ENCODE measurements at places on chromosomes 7 and 10. TPM values are rescaled to one million over a fixed set of nuclear protein-coding genes. Genes with fewer than 3 reads are reported as not detected.
A peak's percentile ranks its signal among the peaks of the same experiment; 100 is the strongest.

DNA sequence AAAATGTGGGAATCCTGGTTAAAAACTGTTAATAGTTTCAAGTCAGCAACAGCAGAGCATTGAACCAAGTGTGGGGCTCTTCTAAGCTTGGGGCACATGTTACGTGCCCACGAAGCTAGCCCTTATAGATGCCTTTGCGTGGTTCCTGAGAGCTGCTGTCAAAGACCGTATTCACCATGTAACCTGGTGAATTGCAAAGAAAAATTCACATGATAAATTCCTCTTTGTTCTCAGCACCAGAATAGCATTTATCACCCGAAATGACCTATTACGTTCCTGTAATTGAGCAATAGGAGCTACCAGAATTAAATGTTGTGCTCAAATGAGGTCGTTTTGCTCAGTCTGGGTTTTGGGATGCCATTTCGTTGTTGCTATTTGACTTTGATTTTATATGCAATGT, 202.6 kb upstream of the PRPS1L1 start:
- DNase-seq = no peak

GRCh38 chr7:158809596-158809995, 19.7 kb downstream of the ESYT2 start:
- no peak for DNase-seq

RBM28 gene
- total RNA-seq = 24.2 TPM

DNA sequence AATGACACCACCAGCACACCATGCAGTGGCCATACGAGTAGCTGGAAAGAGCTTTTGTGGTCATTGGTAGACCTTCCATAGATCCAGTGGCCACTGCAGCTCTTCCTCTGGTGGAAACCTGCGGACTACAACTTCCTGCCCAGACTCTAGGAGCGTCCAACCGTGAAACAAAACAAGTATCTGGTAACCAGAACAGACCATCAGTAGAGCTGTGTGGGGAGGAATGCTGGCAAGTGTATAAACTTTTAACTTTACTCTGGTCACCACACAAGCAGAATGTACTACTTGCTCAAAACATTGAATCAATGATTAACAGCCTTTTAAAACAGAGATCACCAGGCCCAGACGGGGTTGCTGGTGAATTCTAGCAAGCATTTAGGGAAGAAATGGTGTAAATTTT, 154.7 kb upstream of the DGKB start:
- DNase-seq = no peak

DNA sequence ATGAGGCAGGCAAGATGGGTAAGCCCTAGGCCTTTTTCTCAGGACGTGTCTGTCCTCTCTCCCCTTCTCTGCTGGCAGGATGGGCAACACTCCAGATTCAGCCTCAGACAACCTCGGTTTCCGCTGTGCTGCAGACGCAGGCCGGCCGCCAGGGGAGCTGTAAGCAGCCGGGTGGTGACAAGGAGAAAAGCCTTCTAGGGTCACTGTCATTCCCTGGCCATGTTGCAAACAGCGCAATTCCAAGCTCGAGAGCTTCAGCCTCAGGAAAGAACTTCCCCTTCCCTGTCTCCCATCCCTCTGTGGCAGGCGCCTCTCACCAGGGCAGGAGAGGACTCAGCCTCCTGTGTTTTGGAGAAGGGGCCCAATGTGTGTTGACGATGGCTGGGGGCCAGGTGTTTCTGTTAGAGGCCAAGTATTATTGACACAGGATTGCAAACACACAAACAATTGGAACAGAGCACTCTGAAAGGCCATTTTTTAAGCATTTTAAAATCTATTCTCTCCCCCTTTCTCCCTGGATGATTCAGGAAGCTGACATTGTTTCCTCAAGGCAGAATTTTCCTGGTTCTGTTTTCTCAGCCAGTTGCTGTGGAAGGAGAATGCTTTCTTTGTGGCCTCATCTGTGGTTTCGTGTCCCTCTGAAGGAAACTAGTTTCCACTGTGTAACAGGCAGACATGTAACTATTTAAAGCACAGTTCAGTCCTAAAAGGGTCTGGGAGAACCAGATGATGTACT, 13.1 kb downstream of the PHKG1 start:
- peak; percentile 73 for DNase-seq

GRCh38 chr7:135088566-135088965, 59.3 kb upstream of the TMEM140 start:
- no peak for DNase-seq

DNA sequence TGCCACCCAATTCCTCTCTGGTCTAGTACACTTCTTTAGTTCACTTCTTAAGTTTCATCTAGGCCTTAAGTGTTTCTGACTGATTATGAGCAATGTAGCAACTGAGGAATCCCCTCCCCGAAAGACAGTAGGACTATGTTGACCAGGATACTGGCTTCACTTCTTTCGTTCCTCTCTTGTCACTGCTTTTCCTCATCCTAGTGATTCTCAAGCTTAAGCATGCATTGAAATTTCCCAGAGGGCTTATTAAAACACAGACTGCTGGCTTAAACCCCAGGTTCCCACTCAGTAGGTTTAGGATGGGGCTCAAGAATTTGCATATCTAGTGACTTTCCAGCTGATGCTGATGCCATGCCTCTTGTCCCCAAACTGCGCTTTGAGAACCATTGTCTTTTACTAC, 164.6 kb upstream of the WNT16 start:
- DNase-seq = no peak

DNA sequence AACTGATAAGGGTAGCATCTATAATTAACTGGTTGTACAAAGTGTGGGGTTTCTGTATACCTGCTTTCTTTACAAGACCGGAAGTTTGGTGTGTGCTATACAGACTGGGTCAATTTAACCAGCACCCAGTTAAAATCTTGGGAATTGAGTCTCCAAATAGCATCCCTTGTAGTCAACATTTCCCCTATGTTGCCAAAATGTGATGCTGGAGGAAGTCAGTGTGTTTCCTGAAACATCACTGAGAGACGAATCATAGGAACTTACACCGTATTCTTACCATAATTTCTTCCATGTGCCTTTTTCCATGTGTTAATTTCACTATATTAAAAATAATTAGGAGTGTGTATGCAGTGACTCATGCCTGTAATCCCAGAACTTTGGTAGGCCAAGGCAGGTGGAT, 1.7 kb downstream of the AKR1C4 start:
- no peak for DNase-seq

- DNase-seq = no peak
These were observed 219.9 kb downstream of the CELF2 start for GRCh38 chr10:11237571-11237970.

- DNase-seq = no peak
These were observed 33.0 kb downstream of the TPST1 start for GRCh38 chr7:66237906-66238772.

IFIT1B gene
- total RNA-seq = not detected

GSTO2 gene
- total RNA-seq = 20.6 TPM

LBX1 gene
- total RNA-seq = not detected

DNA sequence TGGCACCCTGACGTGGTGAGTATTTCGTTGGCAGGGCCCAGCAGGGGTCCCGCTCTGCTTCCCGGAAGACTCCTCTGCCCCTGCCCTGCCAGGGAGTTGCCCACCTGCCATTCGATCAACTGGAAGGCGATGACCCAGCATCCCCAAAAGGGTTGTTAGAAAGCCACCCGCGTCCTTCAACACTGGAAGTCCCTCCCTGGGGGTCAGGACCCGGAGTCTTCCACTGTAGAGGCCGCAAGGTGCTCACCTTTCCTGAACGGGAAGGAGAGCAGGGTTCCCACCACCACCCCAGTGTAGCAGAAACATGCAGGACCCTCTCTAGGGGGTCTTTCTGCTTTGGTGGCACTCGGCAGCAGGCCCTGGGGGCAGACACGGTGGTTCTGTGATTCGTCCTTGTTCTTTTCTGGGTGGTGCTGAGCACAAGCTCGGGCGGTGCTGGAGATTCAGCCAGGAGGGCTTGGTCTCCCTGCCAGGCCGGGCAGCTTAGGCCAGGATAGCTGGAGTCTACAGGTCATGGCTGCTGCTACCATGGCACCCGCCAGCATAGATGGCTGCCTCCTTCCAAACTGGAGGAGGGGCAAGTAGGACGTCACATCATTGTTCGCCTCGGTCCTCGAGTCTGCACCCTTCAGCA, 19.6 kb upstream of the DPYSL4 start:
- no peak for DNase-seq

DNA sequence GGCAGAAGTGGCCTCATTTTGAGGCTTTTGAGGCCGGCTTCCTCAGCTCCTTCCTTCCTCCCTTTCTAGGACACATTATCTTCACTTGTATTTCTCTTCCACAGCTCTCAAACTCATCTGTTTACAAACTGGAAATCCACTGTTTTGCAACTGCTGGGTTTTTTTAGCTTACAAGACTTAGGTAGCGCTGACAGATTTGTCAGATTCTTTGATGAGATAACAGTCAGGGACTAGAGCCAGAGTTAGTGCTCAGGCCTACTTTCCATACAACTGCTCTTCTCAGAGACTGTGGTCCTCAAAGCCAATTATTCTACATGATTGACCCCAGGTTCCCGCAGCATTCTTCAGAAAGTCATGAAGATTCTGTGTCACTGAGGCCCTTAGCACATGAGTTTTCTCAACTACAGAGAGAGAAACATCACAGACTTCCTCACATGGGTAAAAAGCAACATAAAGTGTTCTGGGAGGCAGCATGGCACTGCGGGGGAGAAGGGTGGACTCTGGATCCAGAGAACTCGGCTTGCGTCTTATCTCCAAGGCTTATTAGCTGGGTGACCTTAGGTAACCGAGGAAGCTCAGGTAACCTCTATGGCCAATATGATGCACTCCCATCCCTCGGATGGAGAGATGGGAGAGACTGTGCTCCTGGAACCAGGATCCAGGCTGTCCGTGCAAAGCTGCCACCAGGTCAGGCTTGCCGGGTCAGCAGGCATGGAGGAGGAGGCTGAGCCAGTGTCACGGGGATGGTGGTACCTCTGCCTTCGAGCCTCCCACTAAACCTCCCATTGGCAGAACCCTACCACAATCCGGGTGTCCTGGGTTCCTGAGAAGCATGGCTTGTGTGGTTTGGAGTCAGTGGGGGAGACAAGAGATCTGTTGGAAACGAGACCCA, 10.5 kb downstream of the DDC start:
- no peak for DNase-seq

PTF1A gene
- 0.48 TPM for total RNA-seq

ATOH7 gene
- 0.15 TPM for total RNA-seq

GRCh38 chr7:98202367-98203195, 8.7 kb upstream of the BHLHA15 start:
- DNase-seq = no peak

LAMB1 gene
- total RNA-seq = 77.2 TPM

PRKAR1B gene
- 32.8 TPM for total RNA-seq

Data from H7 (cell line).